Activated CD4-positive, alpha-beta T cell treated with anti-CD3 and anti-CD28 coated beads, Interleukin-2, amount 50 U/mL, for 4 hours (primary cell): ENCODE measurements at places on chromosomes 3 and 15.

DNA sequence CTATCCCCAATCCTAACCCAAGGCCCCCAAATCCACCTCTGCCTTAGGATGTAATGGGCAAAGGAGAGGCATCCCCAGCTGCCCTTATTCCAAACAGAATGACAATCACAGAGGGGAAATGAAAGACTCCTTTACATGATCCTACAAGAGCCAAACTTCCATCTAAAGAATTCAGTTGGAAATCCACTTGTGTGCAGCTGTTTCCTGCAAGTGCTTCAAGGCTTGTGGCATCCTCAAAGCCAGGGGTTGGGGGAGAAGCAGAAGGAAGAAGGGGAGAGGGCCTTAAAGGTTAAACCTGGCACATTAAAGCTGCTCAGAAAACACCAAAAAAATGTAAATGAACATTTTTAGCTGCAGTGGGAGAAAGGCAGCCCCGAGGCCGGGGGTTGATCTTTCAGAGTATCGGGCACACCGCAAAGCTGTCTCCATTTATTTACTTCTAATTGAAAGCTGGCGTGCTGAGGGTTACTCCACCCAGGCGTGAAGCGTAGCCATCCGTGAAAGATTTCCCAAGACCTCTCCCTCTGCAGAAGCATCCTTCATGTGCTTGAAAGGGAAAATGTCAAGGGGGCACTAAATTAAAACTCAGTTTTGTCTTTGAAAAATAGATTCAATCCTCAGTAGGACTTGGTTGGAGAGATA lies 217.8 kb downstream of the SHQ1 start:
- DNase-seq, result no peak

DNA sequence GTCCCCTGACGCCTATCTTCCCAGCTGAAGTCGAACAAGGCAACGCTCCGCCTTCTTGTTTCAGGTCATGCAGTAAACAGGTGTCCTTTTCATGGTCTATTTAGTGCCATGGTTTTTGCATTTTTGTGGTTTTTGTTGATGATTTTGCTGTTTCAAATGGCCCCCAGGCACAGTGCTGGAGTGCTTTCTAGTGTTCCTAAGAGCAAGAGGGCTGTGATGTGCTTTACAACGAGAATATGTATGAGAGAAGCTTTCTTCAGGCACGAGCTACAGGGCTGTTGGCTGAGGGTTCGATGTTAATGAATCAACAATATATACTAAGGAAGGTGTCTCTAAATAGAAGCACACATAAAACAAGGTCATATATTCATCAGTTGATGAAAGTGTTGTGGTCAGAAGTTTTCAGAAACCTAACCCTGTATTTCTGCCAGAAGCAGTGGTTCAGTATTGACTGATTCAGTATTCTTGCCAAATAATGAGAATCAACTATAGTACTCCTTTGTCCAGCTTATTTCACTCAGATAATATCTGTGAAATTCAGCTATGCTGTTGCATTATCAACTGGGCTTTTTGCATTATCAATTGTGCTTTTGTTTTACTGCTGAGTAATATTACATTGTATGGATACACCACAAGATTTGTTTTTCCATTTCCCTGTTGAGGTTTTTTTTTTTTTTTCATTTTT lies 18.5 kb downstream of the LIMD1 start:
- DNase-seq, result no peak

DNA sequence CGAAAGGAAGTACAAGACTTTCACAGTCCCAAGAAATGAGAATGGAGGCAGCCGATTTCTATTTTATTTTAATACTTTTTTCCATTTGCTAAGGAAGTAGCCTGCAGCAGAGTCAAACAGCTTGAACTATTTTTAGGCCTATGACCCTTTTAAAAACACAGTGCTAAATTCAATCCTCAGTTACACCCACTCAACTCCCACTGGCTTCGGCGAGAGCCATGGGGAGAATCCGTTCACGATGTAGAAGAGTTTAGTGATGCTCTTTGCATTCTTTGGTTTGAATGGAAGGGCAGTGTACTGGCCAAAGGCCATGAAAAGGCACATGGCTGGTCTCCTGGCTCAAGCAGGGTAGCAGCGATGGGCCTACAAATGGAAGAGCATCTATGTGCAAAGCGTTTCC lies 343.5 kb downstream of the FOXP1 start:
- DNase-seq, result no peak

- DNase-seq, result no peak
Measured at GRCh38 chr3:40044487-40044886, 235.1 kb downstream of the MYRIP start.

GRCh38 chr3:104846270-104846669 lies 520.4 kb upstream of the ALCAM start:
- DNase-seq, result no peak

DNA sequence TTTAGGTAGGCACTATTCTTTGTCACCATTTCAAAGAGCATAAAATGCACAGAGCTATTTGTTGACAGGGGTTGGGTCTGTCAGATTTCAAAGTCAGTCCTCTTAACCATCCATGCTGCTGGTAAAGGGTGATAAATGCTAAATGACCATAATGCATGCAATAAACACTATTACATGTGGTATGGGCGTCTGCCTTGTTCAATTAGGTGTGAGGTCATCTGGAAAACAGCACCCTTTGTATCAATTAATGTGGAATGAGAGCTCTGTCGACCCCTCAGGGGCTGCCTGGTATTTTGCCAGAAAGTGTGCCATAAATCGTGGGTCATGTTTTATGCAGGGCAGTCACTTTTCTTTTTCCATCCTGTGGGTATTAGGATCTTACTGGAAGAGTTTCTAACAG lies 235.6 kb downstream of the SV2B start:
- DNase-seq, result no peak

GRCh38 chr15:80180986-80181385 lies 28.2 kb downstream of the FAH start:
- DNase-seq, result no peak

GRCh38 chr15:85361323-85361722 lies 19.1 kb upstream of the AKAP13 start:
- DNase-seq, result no peak

DNA sequence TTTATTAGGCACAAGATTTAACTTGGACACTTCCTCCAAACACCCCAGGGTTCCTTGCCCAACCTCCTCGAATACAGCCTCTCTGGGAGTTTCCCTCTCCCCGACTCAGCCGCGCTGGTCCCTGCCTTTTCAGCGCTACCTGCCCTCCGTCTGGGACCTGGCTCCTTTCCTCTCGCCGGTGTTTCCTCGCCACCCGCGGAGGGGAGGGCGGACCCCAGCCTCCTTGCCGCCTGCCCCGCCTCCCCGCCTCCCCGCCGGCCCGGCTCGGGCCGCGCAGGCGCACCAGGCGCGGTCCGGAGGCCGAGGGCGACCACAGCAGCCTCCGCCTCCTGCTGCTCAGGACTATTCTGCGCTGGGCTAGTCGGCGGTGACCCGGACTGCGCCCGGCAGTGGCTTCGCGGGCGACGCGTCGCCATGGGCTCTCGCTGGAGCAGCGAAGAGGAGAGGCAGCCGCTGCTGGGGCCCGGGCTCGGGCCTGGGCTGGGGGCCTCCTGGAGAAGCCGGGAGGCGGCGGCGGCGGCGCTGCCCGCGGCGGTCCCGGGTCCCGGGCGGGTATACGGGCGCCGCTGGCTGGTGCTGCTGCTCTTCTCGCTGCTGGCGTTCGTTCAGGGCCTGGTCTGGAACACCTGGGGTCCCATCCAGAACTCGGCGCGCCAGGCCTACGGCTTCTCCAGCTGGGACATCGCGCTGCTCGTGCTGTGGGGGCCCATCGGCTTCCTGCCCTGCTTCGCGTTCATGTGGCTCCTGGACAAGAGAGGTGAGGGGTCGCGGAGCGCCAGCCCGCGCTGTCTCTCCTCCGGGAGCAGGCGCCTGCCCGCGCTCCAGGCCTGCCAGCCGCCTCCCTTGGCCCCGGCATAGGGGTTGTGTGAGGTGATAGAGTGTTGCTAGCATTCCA lies at the start of gene SLC49A4:
SLC49A4 (plus strand) TSS at position 291 of the 895 bp plus-strand sequence; CDS start at position 415, 124 bp downstream.
- peak; percentile 47 for DNase-seq

DNA sequence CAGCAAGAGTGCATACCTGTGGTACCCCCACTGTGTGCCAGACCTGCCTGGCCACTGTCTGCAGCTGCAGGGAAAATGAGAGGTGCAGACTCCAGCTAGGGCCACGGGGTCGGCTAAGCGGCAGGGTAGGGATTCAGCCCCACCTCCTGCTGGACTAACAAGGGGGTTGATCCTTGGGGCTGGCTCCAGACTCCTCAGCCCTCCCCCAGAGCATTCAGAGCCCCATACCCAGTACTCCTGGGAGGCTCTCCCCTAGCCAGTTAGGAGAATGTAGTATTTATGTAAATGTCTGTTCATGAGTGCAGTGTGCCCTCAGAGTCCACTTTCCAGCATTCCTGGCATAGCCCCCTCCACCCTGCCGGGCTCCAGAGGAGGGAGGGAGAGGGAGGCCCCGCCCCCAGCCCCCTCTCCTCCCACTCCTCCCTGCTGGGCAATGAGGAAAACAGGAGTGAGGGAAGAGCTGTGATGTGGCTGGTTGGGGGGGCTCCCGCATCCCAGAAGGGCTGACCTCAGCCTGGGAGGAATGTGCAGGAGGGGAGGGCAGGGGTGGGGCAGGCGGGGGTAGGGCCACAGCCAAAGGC lies 4.5 kb upstream of the SEMA3B start:
- DNase-seq, result no peak

GRCh38 chr3:190557296-190557695 lies 43.4 kb downstream of the IL1RAP start:
- DNase-seq, result no peak

- no peak for DNase-seq
Measured at GRCh38 chr15:91780387-91780786, 73.1 kb upstream of the SLCO3A1 start.

DNA sequence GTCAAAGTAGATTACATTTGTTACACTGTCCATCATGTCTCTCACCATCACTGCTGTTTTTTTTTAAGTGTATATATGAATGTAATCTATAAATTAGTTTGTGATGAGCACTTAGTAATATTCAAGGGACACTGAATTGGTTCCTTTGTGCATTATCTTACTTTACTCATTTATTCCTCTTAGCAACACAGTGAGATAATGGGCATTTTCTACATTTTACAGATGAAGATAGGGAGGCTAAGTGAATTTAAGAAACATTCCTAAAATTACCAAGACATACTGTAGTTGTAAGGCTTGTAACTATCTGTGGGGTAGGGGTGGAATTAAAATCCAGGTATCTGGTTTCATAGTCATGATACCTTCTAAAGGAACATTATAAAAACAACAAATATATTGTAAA lies 33.9 kb downstream of the VPS8 start:
- no peak for DNase-seq
